NCI-H345 (cell line): ENCODE measurements at places on chromosomes 4 and X.

DNA sequence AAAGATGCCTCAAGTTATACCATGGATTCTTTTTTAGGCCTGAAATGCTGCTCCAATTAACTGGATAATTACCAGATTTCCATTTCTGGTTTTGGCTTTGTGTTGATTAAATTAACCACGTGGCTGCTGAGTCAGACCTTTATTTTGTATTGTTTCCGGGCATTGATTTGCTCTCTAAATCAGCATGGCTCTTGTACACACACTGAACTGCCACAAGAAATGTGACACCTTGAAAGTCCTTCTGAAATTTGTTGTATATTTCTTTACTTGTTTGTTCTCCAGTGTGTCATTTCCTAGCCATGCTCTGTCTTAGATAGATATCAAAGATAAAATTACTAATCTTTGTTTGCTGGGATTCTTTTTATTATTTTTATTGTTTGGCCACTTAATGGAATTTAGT, 11.7 kb downstream of the MTTP start:
- DNase-seq = peak; percentile 1

GRCh38 chr4:71697031-71697430, 86.8 kb downstream of the GC start:
- DNase-seq = no peak

- DNase-seq = no peak
These were observed 1.5 kb upstream of the NSD2 start for GRCh38 chr4:1869530-1870327.

DNA sequence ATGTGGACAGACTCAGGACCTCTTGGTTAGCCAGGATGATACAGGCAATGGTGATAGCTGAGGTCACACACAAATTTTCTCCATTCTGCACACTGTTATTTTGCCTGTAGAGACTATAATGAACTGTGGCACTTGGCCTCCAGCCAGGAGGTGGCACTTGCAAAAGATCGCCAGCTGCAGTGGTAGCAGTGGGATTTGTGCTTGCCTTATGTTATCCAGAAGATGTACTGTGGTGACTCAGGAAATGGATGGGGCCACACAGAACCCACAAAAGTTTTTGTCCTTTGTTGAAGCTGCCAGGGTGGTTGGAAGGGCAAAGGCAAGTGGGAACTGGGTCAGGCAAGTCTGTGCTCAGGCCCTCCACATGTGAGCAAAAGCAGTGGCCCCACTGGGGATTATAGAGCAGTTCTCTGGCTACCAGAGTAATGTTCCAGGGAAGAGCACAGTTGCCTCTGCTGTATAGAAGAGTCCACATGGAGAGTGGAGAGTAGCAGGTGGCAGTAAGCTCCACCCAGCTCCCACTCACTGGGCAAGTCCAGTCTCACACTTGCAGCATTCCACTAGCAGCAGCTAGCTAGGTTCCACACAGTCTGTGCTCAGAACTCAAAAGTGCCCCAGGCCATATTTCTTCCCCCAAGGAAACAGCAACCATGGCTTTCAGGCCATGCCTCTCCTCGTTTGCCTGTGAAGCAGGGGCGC, 5.9 kb upstream of the C4orf17 start:
- DNase-seq = peak; percentile 11

- DNase-seq = no peak
These were observed 186.9 kb downstream of the FRMPD4 start for GRCh38 chrX:12325171-12325570.
